Right kidney (tissue), 9 donors: ENCODE measurements at places on chromosomes 2 and 18.

DNA sequence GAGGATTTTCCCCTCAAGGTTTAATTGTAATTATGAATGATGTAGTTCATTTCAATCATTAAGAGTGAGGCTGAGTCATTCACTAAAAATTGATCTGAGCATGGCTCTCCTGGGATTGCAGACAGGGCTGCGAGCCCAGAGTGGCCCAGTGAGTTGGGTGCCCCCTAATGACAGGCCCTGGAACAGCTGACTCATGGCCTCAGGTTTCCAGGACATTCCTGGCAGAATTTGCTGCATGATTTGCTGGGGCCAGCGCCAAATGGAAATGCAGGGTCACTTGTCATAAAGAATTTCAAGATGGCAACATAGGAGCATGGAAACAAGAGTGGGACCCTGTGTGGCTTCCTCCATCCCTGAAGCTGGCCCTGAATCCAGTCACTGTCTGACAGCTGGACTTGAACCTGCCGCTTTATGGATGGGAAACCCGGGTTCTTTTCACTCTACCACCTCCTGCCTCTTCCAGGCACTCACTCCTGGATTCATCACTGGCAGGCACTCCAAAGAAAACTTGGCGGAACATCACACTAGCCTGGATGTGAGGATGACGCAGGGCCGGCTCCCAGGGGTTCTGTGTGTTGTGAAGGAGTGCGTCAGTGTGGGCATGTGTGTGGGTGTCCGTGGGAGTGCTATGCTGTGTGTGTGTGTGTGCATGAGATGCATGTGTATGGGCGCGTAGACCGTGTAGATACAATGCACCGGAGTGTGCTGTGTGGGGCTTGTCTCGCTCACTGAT is 15.2 kb downstream of the OTOF start:
- no peak for DNase-seq

DNA sequence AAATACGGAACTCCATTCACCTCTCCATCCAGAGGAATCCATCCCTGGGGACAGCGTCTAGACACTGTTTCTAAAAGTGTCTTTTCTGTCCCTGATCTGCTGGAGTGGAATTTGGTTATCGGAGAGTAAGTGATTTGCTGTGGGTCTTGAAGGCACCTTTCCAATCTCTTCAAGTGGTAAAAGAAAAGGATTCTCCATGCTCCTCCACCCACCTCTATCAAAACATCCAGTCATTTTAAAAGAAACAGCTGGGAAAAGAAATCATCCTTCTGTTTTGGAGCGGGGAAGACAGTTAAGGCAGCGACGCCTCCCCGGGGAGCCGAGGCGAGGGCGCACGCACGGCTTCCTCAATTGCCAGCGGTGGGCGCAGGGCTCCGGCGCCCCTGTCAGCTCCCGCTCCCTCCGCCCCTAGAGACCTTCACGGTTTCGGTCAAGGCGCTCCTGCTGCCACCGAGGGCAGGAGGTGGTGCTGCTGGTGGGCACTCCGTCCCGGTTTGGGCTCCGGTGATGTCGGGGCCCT is 547 bp downstream of the SLC35F5 start:
- DNase-seq, result no peak

GRCh38 chr2:27306136-27306535 is 2.1 kb downstream of the UCN start:
- no peak for DNase-seq

DNA sequence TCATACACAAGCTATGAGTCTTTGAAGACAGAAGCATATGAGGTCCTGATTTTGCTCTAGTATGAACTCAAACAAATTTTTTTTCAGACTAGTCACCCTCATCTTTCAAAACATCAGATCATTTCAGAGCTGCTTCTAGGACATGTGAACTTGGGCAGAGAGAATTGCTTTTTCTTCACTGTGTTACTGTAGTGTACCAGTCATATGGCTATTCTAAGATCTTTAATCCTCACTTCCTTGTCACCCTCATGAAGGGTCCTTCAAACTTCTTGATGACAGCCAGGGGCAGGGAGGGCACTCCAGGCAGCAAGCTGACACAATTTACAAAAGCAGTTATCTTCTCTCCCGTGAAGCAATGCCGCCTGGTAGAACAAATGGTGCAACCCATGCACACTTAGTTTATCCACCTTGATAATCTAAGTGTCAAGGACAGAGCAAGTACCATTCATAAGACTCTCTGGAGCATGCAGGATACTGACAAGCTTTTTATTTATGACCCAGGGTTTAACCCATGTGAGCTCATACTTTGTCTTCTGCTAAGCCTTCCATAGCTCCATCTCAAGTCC is 200.6 kb downstream of the DPP10 start:
- no peak for DNase-seq

DNA sequence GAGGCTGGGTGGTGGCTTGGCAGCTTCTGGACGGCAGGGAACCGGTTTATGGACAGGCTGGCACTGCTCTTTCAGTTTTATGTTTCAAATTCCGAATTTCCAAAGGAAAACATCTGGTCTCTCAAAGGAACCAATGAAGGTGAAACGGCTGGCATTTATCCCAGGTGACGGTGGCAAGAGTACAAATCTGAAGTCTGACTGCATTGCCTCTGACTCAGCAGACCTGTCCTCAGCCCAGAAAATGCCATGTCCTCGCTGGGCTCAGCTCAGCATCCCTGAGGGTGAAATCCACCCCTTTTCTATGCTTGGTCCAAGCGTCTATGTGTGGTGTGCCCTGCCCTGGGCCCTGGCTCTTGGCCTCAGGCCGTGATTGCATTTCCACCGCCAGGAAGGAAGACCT is 38.1 kb downstream of the NAPG start:
- no peak for DNase-seq

GRCh38 chr2:64401529-64401880 is 52.5 kb upstream of the LGALSL start:
- no peak for DNase-seq

DNA sequence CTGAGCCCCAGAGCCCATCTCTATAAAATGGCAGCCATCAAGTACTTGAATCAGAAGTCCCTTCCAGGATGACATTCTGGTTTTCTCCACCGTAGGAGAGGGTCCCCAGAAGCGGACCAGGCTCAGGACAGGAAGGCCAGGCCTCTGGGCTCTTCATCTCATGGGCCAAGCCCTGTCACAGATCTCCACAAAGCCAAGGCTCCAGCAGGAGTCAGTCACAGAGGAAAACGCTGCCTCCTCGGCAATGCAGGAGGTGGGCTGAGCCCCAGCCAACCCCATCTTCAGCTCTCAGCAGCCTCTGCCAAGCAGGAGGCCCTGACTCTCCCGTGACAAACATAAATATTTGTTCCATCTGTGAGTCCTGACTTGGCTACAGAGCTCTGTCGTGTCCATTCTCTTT is 39.4 kb upstream of the GPAT2 start:
- DNase-seq, result no peak

- no peak for DNase-seq
Measured at GRCh38 chr2:241686324-241686649, 328 bp downstream of the DTYMK start.

DNA sequence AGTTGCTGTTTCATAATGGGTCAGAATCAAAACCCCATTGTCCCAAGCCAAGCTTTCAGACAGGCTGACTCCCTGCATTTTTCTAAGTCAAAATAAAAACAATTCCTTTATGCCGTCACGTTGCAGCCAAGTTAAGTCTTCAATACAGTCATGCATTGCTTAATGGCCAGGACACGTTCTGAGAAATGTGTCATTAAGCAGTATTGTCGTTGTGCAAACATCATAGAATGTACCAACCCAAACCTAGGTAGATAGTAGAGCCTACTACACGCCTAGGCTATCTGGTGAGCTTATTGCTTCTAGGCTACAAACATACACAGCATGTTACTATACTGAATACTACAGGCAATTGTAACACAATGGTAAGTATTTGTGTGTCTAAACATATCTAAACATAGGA is 160.4 kb upstream of the FOSL2 start:
- DNase-seq, result no peak
